Amniotic stem cell (primary cell): ENCODE measurements at places on chromosomes 2 and 18.

DNA sequence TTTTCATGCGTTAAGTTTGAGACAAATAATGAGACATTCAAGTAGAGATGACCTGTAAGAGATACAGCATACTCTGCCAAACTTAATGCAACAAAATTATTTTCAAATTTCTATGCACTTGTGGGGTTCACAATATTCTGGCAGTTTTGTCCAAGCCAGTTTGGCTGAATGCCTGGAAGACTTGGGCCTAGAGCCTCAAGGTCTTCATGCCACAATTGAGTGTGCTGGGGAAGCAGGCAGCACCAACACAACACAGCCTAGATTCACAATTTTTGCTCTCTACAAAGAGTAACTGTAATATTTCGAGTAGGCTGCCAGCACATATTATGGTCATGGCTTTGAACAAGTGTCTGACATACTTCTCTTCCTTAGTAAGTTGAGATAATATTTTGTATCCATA, 461.4 kb upstream of the SPHKAP start:
- DNase-seq, result no peak

DNA sequence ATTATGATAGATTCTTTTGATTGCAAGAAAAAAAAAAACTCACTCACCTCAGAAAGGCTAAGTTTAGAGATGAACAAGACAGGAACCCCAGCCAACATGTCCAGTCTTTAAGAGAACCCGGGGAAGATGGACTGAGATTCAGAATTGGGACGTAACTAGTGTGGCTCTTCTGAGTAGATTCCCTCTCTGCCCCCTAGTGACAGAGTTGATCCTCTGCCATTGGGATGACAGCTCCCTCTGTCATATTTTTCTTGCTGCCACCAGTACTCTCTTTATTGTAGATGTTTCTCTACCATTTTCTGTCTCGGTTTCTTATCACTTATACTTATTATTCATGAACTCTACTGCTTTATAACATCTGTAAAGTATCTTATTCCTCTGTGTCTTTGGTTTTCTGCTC, 77.7 kb downstream of the GULP1 start:
- peak; percentile 12 for DNase-seq

DNA sequence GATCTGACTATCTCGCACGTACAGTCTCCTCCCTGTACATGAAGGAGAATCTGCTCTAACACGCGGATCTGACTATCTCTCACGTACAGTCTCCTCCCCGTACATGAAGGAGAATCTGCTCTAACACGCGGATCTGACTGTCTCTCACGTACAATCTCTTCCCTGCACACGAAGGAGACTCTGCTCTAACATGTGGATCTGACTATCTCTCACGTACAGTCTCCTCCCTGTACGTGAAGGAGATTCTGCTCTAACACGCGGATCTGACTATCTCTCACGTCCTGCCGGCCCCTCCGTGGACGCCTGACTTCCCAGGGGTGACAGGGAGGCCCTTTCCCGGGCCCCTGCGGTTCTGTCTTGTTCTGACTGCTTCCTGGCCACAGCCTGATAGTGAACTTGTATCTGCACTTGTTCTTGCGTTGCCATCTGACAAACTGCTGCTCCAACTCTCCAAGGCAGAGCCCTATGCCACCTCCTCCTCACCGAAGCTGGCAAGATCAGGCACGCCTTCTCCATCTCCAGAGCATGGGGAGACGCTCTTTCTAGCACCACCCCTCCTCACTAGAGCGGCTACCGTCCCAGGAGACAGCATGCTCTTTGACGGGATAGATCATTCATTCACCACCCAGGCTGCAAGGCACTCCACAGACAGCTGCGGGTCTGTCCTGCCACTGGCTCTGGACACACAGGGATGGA, 238.6 kb downstream of the TWIST2 start:
- DNase-seq, result no peak

- DNase-seq, result no peak
Measured at GRCh38 chr2:122340246-122340645, 584.8 kb downstream of the TSN start.

DNA sequence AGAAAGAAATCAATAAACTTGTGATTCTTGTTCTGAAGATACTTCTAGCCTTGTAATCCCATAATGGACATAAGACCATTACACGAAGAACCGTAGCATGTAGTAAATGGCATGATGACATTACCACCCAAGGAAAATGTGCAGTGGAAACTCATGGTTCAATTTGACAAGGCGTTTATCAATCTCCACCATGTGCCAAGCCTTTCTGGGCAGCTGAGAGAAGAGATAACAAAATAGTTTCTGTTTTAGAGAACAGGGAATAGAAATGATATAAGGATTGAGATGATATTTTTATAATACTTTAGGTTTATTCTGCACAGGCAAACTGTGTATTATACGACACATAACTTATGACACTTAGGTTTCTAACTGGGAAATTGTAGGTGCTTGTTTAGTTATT, 19.2 kb downstream of the ABI2 start:
- DNase-seq, result no peak
